ENCODE measurements at places on chromosomes 2 and 18.

DNA sequence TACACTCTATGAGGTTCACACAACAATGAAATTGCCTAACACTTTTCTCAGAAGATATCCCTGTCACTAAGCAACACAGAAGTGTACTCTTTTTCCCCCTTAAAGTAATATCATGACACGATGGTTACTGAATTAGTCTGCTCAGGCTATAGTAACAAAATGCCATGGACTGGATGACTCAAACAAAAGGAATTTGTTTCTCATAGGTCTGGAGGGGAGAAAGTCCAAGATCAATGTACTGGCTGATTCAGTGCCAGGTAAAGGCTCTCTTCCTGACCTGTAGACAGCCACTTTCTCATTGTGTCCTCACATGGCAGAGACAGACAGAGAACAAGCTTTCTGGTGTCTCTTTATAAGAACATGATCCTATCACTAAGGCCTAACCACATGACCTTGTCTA lies 211.9 kb downstream of the RBM43 start:
- H3K36me3 ChIP-seq, result no peaks in the 10 kb centered on the region
- no peak overlapping the region for H3K27ac ChIP-seq
- DNase-seq, result no peak
- H3K4me3 ChIP-seq, result no peak overlapping the region
- H3K27me3 ChIP-seq, result no peaks in the 10 kb centered on the region

DNA sequence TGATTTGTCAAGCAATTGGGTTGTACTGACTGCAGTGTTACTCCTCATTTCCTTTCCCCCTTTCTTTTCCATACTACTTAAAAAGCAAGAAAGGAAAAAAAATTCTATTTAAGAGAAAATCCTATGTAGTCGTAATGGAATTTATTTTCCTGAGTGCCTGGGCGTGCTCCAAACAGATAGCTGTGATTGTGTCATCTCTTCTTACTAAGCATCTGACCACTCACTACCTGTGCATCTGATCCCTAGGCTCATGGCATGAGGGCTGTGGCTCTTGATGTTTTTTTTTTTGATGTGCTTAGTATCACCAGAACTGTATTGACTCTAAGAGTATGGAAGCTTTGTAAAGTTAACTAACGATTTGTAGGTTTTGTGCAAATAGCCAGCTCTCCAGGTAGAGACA lies 19.0 kb downstream of the CRIM1 start:
- no peak for DNase-seq
- H3K36me3 ChIP-seq, result peaks cover 11% of the 10 kb centered on the region
- H3K27me3 ChIP-seq, result no peaks in the 10 kb centered on the region
- no peak overlapping the region for H3K27ac ChIP-seq

- H3K36me3 ChIP-seq, result no peaks in the 10 kb centered on the region
- H3K27me3 ChIP-seq, result peaks cover 18% of the 10 kb centered on the region
- no peak overlapping the region for H3K4me3 ChIP-seq
- H3K27ac ChIP-seq, result no peak overlapping the region
- H3K4me1 ChIP-seq, result peaks cover 7% of the 10 kb centered on the region
- DNase-seq, result no peak
Observed at GRCh38 chr18:58473071-58473470, 155.8 kb downstream of the ALPK2 start.

GRCh38 chr2:31170071-31170698 lies 31.9 kb upstream of the GALNT14 start:
- H3K4me1 ChIP-seq, result no peaks in the 10 kb centered on the region
- no peak overlapping the region for H3K4me3 ChIP-seq
- no peaks in the 10 kb centered on the region for H3K36me3 ChIP-seq
- H3K27me3 ChIP-seq, result peaks cover 51% of the 10 kb centered on the region
- no peak overlapping the region for H3K27ac ChIP-seq

DNA sequence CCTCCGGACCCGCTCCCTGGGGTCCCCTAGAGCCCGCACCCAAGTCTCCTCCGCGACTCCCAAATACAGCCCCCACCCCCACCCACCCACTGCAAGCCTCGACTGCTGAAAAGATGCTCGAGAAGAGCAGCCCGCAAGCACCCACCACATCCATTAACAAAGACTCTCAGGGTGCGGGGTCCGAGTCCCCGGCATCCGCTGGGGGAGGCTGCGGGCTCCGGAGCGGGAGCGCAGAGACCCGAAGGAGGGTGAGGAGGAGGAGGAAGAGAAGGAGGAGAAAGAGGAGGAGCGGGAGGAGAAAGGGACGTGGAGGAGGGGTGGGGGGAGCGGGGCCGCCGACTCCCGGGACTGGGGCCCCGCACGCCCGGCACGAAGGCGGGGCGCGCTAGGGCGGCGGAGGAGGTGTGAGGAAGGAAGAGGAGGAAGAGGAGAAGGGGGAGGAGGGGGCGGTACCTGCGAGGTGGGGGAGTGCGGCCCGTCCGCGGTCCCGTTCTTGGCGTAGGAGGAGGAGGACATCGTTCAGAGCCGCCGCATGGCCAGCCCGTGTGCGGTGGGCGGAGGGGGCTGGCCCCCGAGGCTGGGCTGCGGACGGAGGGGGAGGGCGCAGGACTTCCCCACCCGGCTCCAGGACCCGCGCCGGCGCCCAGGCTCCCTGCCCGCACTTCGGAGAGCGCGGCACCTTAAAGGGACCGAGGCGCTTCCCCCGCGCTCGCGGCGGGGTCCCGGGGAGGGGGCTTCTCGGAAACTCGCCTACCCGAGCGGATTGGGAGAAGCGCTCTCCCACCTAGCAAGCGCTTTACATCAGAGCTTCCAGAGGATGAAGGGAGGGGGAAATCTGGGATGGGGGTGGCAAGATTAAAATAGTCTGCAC lies at the start of gene CACNB4:
CACNB4 (minus strand) TSS at position 549 of the 871 bp plus-strand sequence.
- H3K4me1 ChIP-seq, result peaks cover 23% of the 10 kb centered on the region
- H3K27ac ChIP-seq, result no peak within 1 kb of the TSS
- DNase-seq, result peak; percentile 65
- H3K27me3 ChIP-seq, result peaks cover 86% of the 10 kb centered on the region
- no peaks in the 10 kb centered on the region for H3K36me3 ChIP-seq

- DNase-seq, result no peak
- peaks cover 45% of the 10 kb centered on the region for H3K36me3 ChIP-seq
- peaks cover 4% of the 10 kb centered on the region for H3K27me3 ChIP-seq
- H3K4me3 ChIP-seq, result peak overlapping the region; percentile 3
- no peak overlapping the region for H3K27ac ChIP-seq
Observed at GRCh38 chr2:11514904-11515303, 18.9 kb upstream of the GREB1 start.

- H3K27ac ChIP-seq, result no peak overlapping the region
- H3K4me1 ChIP-seq, result no peaks in the 10 kb centered on the region
- no peaks in the 10 kb centered on the region for H3K27me3 ChIP-seq
- DNase-seq, result no peak
Observed at GRCh38 chr2:96549466-96549785, 12.9 kb downstream of the ARID5A start.

DNA sequence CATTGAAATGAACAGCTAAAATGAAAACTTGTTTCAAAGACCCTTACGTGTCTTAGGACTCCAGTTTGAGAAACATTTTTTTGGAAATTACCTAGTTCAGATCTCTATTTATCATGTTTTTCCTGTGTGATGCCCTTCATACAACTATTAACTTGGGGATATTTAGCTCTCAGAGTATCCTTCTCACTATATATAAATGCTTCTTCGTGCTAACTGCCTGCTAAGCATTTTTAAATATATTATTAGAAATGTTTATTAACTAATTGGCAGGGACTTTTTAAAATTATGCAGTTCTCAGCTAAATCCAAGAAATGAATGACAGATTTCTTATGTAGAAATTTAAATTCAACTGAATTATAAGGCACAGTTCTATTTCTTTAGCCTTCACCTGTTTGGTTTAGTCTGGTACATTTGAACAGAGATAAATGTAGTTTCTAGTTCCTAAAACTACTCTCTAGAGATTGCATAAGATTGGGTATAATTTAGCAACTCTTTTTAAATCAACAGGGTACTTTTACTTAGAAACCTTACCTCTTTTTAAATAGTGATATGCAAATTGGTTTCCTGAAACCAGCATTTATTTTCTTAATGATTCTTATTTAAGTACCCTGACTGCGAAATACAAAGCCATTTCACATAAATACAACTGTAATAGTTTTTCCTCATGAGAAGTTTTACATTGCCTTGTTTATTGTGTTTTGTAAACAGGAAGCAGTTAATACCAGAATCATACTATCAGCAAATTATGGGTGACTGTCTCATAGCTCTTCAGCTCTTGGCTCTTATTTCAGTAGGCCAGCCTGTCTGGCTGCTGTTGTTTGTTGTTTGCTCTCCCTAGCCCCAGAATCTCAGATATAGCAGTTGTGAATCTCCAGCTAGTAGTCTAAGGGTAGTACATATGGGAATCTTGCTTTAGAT lies 140.7 kb downstream of the PTRHD1 start:
- no peak for DNase-seq
- peak overlapping the region; percentile 59 for H3K27ac ChIP-seq
- peaks cover 6% of the 10 kb centered on the region for H3K4me1 ChIP-seq
- no peaks in the 10 kb centered on the region for H3K36me3 ChIP-seq

DNA sequence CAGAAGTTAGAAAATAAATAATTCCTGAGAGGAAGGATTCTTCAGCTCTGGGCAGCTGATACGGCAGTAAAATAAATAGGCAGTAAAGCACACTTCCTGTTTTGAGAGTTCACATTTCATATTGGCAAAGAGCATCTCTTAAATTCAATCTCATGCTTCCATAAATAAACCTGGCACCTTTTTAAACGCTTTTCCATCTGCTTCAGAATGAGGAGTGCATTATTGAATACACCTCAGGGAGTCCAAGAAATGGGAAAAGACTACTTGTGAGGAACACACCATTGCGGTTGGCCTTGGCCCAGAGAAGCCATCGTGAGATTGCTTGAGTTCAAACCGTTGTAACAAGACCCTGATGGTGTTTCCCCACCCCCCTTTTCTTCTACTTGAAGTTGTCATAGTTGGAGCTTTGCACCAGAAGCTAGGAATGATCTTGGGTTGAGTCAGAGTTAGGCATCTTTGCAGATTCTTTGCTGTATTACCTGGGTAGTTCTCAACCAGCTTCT lies 123.9 kb downstream of the RDH14 start:
- H3K36me3 ChIP-seq, result peaks cover 12% of the 10 kb centered on the region
- DNase-seq, result no peak
- H3K27ac ChIP-seq, result peak overlapping the region; percentile 73
- H3K27me3 ChIP-seq, result no peaks in the 10 kb centered on the region
- H3K4me1 ChIP-seq, result peaks cover 49% of the 10 kb centered on the region

All from nephron progenitor cell (in vitro differentiated cells).